ENCODE measurements at places on chromosomes 1 and 21.

- peak; percentile 70 for DNase-seq
These were observed 9.4 kb downstream of the PROX1 start for GRCh38 chr1:213997038-213997771.

DNA sequence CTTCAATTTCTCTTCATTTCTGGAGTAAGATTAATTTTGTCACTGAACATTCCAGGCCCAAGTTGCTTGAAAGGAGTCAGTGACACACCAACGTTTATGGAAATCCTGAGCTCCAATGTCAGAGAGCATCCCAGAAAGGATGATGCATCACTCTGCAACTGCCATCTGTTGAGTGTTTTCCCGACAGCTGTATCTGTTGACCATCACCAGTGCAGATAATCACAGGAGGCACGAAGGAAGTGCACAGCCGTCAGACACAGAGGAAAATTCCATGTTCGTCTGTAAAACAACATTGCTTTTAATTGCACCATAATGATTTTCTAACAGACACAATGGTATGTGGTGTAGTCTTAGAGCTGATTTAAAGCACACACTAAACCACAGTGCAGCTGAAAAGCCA, 376.7 kb upstream of the ADGRL2 start:
- DNase-seq = no peak

- DNase-seq = peak; percentile 88
These were observed at the start of gene PAQR7 for GRCh38 chr1:25875154-25875855. TSS of gene PAQR7 (minus strand) at chr1:25875708. CDS start at chr1:25863839, 11,869 bp downstream.

DNA sequence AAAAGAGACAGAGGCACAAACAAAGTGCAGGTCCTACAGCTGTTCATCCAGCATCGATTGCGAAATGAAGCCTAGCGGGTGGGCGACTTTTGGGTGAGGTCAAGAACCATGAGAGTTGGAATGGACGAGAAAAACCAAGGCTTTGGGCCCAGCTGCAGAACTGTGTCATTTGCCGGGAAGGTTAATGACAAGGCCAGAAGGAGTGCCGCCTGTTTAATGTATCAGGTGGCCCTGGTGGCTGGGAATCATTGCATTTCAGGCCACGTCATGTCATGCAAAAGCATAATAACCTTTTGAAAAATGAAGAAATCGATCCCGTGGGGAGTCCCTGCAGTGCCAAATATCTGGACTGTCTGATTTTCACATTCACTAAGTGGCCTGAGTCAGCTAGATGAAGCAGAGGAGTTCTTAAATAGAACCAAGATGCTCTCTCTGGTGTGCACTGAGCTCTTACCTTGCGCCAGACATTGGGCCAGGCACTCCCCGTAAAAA, 8.1 kb upstream of the RCC2 start:
- DNase-seq = no peak

- peak; percentile 42 for DNase-seq
These were observed 52.9 kb upstream of the CD46 start for GRCh38 chr1:207698822-207699483.

- DNase-seq = peak; percentile 73
These were observed 80.6 kb upstream of the SLC44A3 start for GRCh38 chr1:94739521-94740061.

GRCh38 chr1:191993549-191993948, 164.7 kb upstream of the RGS18 start:
- no peak for DNase-seq

GRCh38 chr1:57229076-57229475, 194.8 kb downstream of the DAB1 start:
- DNase-seq = no peak

DNA sequence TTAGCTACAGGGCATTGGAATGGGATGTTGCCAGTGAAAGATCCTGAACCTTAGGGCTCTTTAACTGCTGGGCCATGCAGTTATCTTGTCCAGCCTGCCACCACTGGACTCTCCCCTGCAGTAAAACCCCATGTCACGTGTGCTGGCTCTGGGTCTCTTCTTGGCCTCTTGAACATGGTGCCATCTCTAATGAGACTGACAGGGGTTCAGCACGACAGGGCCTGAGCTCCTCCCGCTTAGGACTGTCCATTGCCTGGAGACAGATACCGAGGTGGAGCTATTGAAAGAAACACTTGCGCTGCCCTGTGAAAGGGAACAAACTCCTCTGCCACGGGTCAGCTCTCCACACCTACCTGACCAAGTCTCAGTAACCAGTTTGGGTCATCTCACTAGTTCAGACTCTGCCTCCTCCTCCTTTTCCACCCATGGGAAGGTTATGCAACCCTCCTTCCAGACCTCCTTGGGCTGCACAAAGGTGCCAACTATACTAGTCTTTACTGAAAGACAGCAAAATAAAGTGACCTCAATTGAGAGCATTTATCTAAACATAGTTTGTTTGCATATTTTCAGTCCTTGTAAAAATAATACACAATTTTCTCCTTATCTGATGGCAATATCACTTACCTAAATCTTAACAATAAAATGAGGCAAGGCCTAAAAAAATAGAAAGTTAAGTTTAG, 66.0 kb downstream of the GNG12 start:
- no peak for DNase-seq

GRCh38 chr1:164855716-164856329, 296.8 kb downstream of the PBX1 start:
- DNase-seq = no peak

DNA sequence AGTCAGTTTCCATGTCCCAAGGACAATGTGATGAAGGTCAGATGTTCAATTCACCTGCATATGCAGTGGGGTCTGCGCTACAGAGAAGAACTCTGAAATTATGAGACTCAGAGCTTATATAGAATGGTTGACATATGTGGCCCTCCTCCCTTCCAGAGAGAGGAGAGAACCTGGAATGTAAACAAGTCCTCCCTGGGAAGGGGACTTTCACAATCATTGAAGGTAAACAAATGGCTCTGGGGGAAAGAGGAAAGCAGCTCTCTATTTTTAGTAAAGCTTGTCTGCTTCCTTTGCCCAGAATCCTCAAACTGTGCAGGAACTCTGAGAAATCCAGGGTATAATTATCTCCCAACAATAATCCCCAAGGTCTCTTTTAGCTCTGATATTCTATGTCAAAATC, 9.8 kb downstream of the OVGP1 start:
- no peak for DNase-seq

- DNase-seq = no peak
These were observed 64.2 kb upstream of the RCC1 start for GRCh38 chr1:28441674-28442073.

DNA sequence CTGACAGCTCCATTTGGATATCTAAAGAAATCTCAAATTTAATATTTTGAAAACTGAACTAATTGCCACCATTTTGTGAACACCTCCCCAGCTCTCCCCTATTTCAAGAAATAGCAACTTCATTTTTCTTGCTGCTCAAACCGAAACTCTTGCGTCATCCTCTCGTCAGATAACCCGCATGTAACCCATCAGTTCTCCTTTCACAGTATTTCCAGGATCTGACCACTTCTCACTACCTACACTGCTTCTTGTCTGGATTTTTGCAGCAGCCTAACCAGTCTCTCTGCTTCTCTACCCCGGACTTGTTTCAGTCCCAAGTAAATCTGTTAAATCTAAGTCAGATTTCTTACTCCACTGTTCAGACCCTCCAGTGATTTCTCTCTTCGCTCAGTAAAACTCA, 75.6 kb downstream of the MTR start:
- DNase-seq = no peak

- peak; percentile 20 for DNase-seq
These were observed 116.0 kb downstream of the TTLL7 start for GRCh38 chr1:83882906-83883305.

DNA sequence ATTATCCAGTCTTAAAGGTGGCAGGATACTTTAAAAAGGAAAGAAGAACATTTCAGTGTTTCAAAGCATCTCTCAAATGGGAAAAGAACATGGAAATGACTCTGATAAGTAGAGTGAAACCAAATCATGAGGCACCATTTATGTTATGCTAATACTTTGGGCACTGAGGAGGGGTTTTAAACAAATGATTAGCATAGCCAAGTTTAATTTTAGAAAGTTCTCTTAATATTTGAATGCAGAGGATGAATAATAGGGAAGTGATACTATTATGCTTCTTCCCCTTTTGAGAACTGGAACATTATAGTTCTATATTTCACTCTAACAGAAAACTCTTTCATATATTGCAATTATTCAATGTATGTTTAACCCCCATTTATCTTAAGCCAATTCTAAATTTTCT, 1181.9 kb upstream of the PRMT6 start:
- no peak for DNase-seq

DNA sequence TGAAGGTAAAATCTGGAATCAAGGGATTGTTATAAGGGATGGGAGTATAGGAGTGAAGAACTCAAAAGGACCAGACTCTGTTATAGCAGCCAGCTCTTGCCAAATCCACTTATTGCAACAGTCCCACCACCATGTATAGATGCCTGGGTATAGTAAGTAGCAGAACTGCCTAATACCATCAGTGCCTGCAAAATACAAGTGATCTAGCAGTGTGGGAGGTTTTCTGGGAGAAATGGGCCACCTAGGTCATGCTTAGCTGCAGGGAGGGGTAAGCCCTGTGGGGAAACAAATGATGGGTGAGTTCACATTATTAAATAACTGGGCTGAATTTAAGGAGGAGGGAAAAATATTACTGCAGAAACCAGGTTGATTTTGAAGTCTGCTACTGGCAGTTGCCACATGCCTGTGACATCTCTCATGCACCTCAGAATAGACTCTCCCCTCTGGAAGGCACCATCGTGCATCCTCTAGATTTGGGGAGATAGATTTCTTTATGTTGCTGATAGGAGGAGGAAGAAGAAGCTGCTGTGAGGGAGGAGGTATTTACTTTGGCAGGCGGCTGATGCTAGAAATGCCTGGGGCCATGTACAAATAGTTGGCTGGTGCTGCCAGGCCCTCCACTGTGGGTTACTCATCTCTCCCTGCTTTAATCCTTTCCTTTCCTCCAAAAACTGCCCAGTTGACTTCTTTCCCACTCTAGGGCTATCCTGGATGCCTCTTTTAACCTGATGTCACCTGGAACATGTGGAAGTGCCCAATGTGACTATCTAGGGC, 27.5 kb downstream of the HLX start:
- DNase-seq = no peak

- no peak for DNase-seq
These were observed 8.1 kb upstream of the CENPL start for GRCh38 chr1:173832748-173833147.

DNA sequence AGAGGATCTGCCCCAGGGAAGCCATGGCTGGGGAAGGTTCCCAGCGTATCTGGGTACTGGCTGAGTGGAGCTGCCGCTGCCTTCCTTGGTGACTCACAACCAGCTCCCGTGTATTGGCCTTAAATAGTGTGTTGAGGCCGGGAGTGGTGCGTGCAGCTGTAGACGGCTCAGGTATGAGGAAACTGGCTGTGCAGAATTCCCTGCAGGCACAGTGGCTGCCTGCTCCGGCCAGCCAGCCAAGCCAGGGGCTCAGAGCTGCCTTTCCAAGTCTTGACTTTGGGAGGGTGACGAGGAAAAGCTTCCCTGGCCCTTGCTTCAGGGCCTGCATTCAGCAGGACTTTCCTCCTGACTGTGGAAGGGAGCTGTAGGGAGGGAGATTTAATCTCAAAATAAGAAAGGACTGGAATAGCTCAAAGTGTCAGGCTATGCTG, at the start of gene VTCN1:
Gene VTCN1, minus strand, starts transcription at position 97 of the 431 bp plus-strand sequence. Its CDS starts 72 bp downstream, at position 25.
- no peak for DNase-seq

DNA sequence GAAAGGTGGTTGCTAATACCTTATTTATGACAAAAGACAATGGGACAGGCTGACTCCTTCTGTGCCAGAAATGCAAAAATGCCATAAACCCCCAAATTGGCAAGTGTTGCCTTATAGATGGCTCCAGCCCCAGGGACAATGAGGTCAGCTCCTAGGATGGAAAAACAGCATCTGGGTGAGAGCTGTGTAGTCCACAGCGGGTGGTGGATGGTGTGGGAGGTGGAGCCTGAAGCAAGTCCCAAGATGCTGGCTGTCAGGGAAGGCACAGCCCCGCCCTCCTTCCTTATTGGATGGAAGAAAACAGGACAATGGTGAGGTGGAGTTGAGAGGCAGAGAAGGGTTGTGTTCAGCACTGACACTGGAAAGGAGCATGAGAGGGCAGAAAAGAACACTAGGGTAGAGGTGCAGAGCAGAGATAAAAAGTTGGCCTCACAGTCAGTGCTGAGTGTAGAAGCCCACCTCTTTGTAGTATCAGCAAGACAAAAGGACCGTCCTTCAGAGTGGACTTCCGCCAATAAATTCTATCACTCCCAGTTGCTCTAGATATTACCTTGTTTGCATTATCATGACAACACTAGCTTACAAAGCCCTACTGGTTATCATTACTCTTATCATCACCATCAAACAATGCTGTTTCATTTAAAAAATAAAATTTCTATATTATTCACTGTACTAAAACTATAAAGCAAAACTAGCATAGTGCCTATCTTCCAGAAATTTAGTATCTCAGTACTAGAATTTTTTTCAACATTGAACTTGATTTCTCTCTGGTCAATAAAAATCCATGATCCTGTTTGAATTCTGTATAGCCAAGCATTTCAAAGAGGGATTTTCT, 3.7 kb upstream of the SDE2 start:
- peak; percentile 57 for DNase-seq

DNA sequence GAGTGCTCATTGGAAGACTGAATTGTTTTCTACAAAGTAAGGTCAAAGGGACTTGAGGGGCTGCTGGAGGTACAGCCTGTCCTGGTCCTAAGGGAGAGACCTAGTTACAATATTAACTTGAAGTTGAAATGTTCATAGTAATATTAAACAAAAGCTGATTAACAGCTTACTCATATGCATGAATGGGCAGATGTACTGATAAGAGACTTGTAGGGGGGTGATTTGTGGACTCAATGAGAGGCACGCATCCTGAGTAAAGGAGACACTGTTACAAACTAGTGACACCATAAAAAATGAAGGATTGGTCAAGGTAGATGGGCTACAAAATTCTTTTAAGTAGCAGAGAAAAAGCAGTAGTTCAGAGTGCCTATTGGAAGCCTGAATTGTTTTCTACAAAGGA, 2.7 kb downstream of the HSD11B1 start:
- DNase-seq = no peak

DNA sequence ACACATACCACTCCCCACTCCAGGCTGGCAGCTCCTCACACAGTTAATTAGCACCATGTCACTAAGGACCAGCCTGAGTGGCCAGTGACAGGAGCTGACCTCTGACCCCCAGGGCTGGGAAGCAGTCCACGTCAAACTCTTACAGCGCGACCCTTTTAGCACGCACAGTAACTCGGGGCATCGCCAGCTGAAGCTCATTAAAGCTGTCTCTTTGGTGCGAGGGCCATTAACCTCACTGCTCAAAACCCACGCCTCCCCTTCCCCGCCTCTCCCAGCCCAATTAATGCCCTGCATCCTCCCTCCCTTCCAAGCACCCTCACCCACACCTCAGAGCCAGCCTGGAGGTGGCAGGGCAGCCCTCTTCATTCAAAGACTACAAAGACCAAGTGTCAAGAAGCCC, 31.7 kb downstream of the DMAP1 start:
- DNase-seq = no peak

DNA sequence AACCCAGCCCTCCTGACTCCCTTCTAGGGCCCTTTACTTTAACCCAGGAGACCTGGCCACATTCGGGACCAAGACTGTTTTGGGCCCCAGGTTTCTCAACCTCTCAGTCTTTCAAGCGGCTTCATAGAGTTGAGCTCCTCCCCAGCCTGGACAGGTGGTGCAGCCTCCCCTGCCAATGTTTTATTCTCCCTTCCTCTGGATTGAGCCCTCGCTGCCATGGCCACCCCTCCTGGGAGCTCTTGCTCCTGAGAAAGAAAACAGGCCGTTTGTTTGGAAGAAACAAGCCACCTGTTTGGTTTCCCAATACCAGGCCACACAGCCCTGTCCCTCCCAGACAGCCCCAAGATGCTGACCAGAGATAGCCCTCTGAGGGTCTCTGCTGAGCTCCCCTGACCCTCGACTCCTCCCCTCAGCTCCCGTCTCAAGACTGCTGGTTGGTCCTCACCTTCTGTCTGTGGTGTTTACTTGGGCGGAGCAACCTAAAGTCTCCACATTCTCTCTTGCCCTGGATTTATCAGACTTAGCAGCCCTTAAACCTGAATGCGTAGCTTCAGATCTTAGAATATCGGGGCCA, 3.3 kb downstream of the TMEM51 start:
- no peak for DNase-seq
